Activated naive CD4-positive, alpha-beta T cell treated with Interleukin-2 at 50 U/mL for 16 hours (primary cell): ENCODE measurements at places on chromosomes 1 and 21.

- DNase-seq, result peak; percentile 51
Observed at GRCh38 chr1:35883635-35884101, 659 bp downstream of the AGO1 start.

- DNase-seq, result no peak
Observed at GRCh38 chr1:37752213-37752582, 12.7 kb downstream of the EPHA10 start.

GRCh38 chr1:42684139-42684538 is 1.9 kb downstream of the YBX1 start:
- DNase-seq, result peak; percentile 21

DNA sequence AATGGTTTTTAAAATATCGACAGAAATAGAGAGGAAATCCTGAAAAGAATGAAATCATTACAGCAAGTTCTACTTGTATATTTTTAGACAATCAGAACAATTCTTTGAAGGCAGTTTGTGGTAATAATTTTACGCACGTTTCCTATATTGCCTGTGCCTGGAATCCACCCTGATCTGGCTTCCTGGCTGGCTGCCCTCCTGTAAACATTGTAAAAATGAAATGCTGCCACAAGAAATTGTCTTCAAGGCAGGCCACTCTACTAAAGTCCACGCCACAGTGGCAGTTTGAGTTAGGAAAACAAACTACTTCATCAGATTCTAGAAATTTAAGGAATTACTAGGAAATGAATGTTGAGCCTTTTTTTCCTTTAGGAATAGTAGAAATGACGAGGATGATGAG is 454.5 kb upstream of the NR5A2 start:
- no peak for DNase-seq

DNA sequence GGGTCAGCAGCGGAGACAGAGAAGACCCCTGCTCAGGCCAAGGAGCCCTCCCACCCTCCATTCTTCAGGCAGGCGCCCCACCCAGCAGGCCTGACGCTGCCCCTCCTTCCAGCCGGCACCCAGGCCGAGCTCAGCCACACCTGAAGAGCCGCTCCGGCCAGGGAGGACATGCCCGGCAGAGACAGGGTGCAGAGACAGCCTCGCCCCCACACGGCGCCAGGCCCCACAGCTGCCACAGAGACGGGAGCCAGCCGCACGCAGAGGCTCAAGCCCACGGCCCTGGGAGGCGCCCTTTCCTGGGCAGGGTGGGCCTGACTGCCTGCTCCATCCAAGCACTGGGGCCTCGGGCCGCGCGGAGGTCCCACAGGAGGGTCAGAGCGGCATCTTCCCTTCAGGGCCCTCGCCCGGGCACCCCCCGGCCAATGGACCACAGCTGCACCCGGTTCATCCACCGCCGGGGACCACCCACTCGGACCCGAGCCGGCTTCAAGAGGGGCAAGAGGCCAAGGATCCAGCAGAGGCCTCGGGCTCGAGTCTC is 5.2 kb downstream of the TTLL10 start:
- DNase-seq, result no peak

GRCh38 chr1:94169126-94169525 is 48.2 kb upstream of the ABCA4 start:
- no peak for DNase-seq

DNA sequence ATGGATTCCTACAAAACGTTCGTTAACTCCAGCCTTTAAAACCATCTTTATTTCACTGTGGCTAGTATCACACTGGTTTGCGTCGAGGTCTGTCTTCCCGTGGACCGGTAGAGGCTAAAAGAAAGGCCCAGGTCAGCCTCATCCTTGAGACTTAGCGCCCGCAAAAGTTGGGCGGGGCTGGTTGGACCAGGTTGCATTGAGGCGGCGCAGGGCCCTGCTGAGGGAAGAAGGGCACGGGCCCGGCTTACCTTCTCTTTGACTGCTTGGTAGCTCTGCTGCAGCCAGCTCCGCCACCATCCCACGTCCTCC is 455 bp downstream of the BSDC1 start:
- DNase-seq, result peak; percentile 40

- no peak for DNase-seq
Observed at GRCh38 chr21:44295163-44295573, 4.7 kb upstream of the PFKL start.

DNA sequence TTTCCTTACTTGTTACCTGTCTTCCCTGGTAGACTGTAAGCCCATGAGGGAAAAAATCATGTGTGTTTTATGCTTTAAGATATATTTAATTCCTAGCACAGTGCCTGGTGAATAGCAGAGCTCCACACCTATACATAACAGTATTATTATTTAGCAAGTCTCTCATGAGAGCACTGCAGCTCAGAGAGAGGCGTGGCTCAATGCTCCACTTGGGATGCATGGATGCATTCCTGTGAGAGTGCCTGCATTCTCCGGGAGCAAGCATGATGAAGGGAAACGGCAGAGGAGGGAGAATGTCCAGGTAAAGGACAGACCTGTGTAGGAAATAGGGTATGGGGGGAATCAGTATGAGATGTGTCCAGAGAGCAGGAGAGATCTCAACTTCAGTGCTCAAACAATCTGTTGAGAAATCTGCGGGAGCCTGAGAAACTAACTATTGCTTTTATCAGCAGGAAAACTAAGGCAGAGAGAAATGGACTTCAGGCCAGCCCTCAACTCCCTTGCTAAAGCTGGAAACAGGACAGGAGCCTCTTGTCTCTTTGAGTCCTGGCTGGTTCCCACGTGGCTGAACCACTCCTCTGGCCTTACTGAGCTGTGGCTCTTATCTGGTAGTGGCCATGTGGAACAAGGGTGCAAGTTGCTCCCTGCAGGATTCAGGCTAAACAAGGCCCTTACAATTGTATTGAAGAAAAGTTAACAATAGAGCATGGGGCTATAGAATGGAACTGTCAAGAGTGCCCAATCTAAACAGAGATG is 113.1 kb downstream of the KCNN3 start:
- DNase-seq, result no peak

DNA sequence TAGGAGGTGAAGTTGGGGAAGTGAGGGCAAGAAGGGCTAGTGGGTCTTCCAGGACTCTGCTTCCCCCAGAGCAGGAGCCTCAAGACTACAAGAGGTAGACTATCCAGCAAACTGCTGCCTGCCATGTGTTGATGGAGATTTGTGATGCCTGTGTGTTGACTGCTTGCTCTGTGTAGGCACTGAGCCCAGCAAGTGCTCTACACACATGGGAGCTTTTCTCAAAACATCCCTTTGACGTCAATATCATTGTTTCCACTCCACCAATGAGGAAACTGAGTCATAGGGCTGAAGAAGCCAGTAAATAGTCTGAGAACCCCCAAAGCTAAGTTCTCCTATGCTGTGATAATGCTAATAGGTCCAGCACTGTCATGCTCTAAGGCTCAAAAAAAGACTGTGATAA is 207.2 kb upstream of the NFIA start:
- no peak for DNase-seq

DNA sequence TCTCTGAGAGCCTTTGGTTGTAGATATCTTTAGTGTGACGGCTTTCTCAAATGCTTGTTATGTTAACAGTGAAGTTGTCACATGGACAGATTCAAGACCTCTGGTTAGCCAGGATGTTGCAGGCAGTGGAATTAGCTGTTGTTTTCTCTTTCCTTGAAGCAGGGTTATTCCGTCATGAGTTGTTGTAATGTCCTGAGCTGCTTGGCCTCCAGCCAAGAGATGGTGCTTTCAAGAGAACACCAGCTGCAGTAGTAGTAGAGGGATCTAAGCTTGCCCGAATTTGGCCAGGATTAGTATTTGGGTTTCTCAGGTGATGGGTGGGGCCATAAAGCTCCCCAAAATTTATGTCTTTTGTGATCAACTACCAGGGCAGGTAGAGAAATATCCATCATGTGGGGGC is 13.4 kb downstream of the KCNE1 start:
- DNase-seq, result no peak

- no peak for DNase-seq
Observed at GRCh38 chr21:40684726-40685125, 162.2 kb downstream of the DSCAM start.

DNA sequence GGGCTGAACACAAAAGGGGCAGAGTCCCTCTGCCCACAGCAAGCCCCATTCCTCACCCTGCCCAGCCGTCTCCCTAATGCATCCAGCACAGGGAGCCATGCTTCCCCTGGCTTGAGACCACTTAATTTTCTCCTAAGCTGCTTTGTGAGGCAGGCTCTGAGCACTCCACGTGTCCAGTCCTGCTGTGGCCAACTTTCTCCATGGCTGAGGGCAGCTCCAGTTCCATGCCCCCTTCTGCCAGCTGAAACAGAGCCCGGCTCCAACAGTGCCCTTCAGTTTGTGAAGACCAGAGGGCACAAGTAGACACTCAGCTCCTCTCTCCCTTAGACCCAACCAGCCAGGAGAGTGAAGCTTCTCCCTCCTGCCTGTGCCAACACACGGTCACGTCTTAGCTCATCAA is 33.8 kb downstream of the PLEKHA6 start:
- no peak for DNase-seq

DNA sequence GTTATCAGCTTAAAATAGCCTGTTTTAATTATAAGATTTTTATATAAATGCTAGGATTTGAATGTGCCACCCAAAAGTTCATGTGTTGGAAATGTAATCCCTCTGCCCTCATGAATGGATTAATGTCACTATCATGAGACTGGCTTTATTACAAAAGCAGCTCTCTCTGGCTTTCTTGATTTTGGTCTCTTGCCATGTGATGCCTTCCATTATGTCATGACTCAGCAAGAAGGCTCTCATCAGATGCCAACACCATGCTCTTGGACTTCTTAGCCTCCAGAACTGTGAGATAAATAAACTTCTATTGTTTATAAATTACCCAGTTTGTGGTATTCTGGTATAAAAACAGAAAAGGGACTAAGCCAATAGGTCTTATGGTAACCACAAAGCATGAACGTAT is 6.9 kb upstream of the PRSS38 start:
- DNase-seq, result no peak

- DNase-seq, result no peak
Observed at GRCh38 chr1:190252046-190252445, 225.6 kb downstream of the BRINP3 start.

DNA sequence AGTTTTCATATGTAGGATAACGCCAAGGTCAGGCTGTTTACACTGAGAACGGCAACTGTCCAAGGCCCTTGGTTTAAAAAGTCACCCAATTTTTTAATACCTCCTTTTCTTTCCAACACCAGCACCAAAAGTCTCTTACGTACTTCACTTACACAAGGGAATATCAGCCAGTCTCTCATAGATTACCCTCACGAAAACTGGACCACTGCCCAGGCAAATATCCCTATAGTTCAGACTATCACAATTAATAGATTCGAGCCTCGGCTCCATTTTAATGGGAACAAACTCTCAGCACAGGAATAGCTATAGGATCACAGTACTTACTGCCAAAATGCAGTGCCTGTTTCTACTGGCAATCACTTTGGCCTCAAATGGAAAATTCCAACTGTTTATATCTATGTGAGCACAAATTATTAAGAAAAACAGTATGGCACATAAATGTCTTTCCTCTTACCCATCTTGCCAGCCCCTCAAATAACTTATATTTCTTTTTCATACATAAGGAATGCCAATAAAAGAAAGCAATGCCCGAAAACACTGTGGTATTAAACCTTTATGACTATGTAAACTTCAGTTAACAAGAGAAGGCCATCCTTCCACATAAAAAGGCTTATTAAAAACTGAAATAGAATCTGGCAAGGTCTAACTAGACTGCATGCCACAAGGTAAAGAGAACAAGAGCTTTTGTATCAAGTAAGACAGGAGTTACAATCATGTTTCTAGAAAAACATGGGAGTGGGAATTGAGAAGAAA is 97.8 kb downstream of the SLC45A1 start:
- no peak for DNase-seq

- DNase-seq, result peak; percentile 59
Observed at GRCh38 chr1:192986110-192986747, 72.9 kb downstream of the UCHL5 start.
